ENCODE measurements at places on chromosomes 5 and 9.

- no peak for DNase-seq
These were observed 172.8 kb downstream of the NR3C1 start for GRCh38 chr5:143230676-143230996.

- DNase-seq, result no peak
These were observed 84.6 kb downstream of the PLPP1 start for GRCh38 chr5:55450050-55450765.

DNA sequence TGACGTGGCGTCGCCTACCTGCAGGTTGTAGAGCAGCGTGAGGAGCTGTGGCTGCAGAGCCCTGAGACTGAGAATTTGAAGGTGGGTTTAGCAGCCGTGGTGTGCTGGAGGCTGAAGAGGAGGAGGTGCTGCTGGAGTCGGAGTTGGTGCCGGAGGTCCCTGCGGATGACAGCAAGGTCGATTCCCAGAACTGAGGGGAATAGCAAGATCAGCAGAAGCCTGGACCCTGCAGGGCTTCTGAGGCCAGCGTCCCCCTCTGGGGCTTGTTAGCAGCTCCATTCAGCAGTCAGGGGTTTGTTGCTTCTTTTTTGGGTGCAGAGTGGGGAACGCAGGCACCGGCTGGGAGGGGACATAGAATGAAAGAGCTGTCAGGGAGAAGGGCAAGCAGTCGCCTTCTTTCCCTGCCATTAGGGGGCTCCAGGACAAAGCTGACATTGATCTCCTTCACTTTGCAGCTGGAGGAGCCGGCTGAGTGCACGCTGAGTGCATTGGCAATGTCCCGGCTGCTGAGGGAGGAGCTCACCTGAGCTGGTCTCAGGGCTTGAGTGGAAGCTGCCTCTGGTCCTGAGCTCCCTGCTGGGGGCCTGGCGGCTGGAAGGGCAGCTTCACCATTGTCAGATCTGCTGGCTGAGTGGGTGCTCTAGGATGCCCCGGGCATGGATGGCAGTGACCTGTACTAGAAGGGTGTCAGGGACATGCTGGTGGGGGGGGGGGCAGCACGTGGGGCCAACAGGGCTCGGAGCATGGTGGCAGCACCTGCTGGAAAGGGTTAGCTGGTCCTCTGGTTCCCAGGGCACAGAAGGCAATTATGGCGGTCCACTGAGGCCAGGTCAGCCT, 20.8 kb downstream of the OBP2B start:
- no peak for DNase-seq

DNA sequence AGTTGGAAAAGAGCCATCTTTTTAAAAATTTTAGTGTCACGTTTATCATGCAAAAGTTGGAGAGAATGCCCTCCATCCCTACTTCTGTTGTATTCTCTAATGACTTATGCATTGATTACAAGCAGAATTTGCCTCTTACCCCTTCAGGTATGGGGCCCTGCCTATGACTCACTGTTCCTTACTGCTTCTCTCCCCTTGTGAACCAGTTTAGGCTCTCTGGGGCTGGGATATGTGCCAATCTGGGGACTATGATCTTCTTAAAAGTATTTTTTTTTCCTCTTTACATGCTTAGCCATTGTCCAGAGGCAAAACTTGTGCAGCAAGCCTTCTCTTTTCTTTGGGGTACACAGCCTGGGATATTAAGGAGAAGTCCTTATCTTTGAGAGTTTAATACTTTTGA, 37.4 kb downstream of the CAMK4 start:
- no peak for DNase-seq

- no peak for DNase-seq
These were observed 20.6 kb downstream of the SLC38A9 start for GRCh38 chr5:55691265-55692105.

Measured in stimulated activated CD8-positive, alpha-beta memory T cell treated with anti-CD3 and anti-CD28 coated beads, Interleukin-2, amount 100 ng/mL, for 1 hour (primary cell).